ENCODE measurements at places on chromosomes 11 and 22.

DNA sequence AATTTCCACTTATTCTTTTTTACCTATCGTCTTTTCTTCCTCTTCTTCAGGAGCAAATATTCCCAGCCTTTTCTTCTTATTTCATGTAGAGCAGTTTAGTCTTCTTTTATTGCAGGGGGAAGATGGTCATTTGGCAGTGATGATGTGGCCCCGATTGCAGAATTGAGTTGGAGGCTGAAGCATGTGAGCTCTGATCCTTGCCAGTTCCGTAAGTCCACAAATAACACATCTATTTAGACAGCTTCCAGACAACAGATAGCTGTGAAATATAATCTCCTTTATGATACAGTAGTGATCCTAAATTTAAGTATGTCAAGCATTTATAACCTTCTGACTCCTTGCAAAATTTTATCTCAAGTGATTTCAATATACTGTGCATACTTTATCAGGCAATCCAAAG is 27.5 kb downstream of the REXO2 start:
- no peak for DNase-seq

- no peak for DNase-seq
Measured at GRCh38 chr11:19279451-19279850, 38.7 kb upstream of the E2F8 start.

GRCh38 chr11:100229086-100229485 is 458.0 kb upstream of the ARHGAP42 start:
- DNase-seq: no peak

- no peak for DNase-seq
Measured at GRCh38 chr22:33952776-33953175, 32.5 kb upstream of the LARGE1 start.

- DNase-seq: no peak
Measured at GRCh38 chr11:107836851-107837250, 21.7 kb downstream of the SLC35F2 start.

DNA sequence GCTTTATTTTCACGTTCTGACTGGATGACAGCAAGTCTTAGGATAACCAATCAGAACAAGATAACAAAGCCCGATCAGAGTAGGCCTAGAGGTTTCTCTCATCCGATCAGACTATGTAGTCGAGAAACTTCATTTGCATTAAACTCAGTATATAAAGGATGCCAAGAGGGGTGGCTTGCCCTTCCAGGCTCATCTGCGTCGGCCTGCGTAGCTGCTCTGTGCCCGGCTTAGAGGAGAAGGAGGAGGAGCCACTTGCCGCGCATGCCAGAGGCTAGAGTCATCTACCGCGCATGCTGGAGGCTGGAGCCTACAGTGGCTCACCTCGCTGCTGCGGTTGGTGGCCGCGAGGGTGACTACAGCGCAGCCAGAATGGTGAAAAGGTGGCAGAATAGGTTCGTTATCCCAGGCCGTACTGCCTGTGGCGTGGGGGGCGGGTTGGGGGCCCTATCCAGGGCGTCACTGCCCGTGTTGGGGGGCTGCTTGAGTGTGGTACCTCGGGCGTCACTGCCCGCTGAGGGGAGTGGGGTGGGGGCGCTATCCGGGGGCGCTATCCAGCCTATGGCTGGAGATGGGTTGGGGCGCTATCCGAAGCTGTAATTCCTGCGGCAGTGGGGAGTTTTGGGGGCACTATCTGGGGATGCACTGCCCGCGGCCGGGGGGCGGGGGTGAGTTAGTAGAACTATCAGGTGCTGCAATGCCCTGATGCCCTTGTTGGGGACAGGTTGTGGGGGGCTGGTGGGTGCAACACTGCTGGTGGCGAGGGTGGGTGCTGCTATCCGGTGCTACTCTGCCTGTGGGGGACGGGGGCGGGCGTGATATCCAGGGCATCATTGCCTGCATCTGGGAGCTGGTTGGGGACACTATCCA is at the start of gene RFPL2:
RFPL2 (minus strand) TSS at position 218 of the 867 bp plus-strand sequence. CDS start 2,622 bp downstream, outside the sequence.
- no peak for DNase-seq

DNA sequence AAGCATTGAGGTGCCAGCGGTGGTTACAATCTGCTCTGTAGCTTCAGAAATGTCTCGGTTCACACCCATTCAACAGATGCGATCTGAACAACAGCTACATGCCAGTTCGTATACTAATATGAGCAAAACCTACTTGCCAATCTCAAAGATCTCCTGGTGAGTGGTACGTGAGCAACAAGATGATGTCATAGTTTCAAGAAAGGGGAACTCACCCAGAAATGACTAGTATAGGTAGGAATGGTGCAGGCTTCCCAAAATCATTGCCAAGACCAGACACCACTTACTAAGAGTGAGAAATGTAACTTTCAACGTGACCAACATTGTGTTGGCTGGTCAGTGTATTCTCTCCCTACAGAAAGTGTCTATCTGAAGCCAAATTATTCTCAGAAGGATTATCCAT is 31.1 kb downstream of the OR6Q1 start:
- DNase-seq: no peak

DNA sequence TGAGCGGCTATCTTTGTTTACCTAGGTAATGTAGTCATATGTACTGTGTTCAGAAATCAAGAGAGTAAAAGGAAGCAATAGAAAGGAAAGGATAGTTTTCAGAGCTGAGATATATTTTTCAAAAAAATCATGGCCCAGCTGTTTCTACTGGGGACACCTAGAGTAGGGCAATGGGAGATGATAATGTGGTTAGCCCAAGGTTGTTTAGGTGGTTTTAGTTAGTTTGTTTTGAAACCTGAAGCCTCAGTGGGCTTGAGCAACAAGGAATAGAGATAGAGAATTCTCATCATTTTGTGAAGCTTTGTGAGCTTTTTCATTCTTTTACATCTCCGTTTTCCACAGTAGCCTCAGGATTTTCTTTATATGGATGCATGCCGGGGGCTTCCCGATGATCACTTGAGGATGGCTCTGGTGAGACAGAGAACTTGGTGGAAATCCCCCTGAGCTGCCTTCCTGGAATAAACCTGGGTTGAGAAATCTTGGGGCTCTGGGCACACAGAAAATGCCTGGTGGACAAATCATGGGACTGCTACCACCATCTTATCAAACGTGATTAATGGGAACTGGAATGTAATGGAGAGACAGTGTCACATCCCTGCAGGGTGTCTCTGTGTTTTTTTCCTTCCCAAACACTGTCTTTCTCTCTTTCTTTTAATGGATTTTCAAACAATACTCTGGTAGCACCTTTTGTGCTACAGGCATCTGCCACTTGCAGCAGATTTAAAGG is 49.0 kb downstream of the ARHGAP42 start:
- DNase-seq: no peak

- no peak for DNase-seq
Measured at GRCh38 chr11:34860034-34860433, 56.1 kb downstream of the APIP start.

DNA sequence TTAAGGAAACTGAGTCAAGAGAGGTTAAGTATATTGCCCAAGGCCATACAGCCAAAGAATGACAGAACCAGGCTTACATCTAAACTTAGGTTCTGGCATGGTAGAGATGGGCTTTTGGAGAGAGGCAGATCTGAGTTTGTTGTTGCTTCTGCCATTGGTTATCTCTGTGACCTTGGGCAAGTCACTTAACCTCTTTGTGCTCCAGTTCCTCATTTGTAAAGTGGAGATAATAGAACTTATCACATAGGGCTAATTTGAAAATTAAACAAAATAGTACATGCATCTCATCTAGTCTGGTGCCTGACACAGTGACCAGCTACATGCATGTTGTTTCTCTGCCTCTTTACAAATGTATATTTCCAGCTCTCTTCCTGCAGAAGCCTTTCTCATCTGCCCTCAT is 47.0 kb upstream of the PLET1 start:
- DNase-seq: no peak

DNA sequence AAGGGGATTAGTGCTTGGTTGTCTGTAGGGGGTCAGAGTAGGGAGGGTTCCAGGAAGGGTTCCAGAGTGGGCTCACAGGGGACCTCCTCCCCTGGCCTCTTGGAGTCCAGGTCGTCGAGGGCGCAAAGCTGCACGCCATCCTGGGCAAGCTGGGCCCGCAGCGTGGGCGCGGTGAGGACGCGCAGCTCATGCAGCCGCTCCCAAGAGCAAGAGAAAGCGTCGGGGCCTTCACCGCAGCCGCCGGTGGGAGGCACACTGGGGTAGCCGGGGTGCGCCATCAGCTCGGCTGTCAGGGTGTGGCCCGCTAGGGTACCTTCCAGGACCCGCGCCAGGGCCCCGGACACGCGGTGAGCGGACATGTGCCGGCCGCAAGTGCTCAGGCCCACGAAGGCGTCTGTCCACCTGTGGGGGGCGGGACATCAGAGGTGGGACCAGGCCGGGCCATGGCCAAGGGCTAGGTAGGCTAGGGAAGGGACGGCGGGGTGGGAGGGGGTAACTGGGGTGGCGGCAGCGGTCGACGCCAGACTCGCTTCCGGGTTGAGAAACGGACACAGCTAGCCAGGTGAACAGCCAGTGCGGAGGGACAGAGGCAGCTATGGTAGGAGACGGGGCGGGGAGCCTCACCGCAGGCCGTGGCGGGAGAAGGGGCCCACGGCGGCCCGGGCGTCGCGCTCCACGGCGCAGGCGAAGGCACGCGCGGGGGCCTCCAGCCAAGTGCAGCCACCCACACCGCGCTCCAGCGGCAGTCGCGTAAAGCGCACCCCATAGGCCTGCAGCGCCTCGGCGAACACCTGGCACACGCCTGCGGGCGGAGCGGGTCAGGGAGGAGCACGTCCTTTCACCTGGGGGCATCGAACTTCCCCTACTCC is 1.2 kb downstream of the YDJC start:
- no peak for DNase-seq

DNA sequence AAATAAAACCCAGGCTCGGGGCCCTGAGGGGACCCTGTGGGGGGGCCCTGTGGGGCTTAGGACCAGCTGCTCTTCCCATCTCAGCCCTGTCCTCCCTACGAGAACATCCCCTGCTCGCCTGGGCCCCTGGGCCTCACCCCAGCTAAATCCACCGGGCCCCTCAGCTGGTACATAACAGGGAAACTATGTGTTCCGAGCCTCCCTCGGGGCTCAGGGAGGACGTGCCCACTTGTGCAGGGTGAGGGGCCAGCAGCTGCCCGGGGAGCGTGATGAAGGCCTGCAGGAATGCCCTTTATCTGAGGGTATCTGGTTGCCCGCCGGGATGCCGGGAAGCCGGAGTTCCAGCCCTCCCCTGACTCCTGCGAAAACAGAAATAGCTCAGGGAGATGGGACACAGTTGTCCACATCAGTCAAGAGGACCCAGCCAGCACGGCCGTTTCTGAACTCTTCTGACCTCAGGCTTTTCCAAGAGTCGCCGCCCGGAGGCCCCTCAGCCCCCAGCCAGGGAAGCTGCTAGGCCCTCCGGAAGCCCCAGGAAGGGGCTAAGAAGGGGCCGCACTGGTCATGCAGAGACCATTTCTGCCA is 20.6 kb downstream of the MRPL23 start:
- no peak for DNase-seq

GRCh38 chr11:119919656-119920055 is 190.7 kb upstream of the NECTIN1 start:
- no peak for DNase-seq

- DNase-seq: no peak
Measured at GRCh38 chr22:39819429-39819828, 74.1 kb downstream of the ENTHD1 start.

GRCh38 chr11:12239804-12240371 is 129.5 kb downstream of the MICAL2 start:
- DNase-seq: no peak

DNA sequence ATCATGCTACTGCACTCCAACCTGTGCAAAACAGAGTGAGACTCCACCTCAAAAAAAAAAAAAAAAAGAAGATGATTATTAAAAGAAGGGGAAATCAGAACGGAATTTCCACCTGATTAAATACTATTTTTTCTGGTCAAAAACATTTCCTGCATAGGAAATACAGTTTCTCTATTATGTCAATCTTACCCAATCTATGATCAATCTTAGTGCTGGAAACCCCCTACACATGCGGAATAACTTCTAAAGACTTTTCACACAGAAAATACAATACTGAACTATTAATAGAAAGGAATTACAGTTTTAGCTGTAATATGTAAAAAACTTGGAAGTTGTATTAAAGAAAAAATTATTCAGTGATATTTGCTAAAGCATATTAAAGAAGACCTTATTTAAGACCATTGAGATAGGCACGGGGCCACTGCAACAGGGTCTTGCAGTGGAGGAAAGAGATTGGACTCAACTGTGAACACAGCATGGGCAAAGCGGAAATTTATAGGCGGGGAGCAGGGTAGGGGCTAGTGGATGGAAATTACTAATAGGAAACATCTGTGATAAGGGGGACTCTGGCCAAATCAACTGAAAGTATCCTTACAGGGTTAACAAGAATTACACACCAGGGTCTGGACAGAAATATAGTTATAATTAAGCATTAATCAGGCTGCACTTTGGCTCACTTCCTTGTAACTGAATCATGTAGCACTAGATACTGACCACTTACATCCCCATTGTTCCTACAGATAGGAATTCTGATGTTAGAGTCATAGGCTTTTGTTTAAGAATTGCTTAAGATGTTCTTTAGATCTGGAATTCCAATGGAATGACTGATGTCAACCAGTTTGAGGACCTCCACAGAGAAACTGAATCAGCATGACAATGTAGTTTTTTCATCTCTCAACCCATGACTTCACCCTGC is 411.5 kb upstream of the DDI1 start:
- DNase-seq: no peak

DNA sequence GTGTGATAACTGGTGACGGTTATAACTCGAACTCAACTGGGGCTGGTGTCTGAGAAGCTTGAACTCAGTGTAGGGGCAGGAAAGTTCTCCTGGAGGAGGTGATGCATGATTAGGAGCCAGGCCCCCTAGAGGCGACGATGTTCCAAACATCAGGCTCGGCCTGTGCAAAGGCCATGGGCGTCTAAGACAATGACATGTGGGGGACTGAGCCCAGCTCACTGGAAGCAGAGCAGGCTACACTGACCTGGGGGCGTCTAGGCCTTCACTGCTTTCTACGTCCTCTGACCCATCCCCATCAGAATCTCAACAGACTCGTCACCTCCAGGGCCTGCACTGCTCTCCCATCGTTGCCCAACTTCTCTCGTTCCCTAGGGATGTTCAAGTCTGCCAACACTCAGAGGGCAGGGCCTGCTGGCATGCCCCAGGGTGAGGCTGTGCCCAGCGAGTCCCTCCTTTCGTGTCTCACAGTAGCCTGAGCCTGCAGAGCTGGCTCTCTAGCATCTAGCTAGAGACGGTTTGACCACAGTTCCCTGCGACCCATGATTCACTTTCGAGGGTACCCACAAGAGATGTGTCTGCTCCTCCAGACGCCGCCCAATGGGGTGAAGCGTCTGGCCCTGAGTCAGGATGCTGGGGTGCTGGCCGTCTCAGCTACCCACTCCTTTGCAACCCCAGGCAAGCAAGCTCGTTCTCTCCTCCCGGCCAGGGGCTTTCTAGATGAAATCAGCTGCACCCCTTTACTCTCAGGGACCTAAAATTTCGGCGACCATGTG is 1.1 kb upstream of the ATG16L2 start:
- peak; percentile 62 for DNase-seq

GRCh38 chr22:38753948-38754750 is 1.6 kb downstream of the SUN2 start:
- no peak for DNase-seq

Data from bone marrow (tissue), 2 donors.